Breast epithelium (tissue), 4 donors: ENCODE measurements at places on chromosomes 6 and 20. TPM values are rescaled to one million over a fixed set of nuclear protein-coding genes. Genes with fewer than 3 reads are reported as not detected.
A peak's percentile ranks its signal among the peaks of the same experiment; 100 is the strongest.

The MCCD1 gene
- not detected for total RNA-seq

DNA sequence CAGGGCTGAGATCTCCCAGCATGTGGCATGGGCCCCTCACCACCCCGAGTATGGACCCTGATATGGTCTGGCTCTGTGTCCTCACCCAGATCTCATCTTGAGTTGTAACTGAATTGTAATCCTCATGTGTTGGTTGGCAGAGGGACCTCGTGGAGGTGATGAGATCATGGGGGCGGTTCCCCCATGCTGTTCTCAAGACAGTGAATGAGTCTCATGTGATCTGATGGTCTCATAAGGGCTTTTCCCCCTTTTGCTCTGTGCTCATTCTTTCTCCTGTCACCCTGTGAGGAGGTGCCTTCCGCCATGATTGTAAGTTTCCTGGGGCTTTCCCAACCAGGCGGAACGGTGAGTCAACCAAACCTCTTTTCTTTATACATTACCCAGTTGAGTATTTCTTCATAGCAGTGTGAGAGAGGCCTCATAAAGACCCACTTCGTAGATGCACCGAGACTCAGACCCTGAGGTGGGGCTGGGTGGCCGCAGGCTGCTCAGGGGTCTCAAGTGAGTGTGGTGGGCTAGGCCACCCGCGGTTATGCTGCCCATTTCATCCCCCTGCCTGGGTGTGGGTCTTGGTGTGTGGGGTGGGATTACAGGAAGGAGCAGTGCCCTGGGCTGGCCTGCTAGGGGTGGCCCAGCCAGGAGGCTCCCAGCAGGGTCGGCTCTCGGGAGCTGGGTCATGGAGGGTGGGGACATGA lies 26.2 kb upstream of the GATA5 start:
- no peak overlapping the region for H3K27ac ChIP-seq
- no peaks in the 10 kb centered on the region for H3K27me3 ChIP-seq
- H3K4me1 ChIP-seq, result no peaks in the 10 kb centered on the region
- H3K36me3 ChIP-seq, result no peaks in the 10 kb centered on the region
- H3K4me3 ChIP-seq, result no peak overlapping the region

DNA sequence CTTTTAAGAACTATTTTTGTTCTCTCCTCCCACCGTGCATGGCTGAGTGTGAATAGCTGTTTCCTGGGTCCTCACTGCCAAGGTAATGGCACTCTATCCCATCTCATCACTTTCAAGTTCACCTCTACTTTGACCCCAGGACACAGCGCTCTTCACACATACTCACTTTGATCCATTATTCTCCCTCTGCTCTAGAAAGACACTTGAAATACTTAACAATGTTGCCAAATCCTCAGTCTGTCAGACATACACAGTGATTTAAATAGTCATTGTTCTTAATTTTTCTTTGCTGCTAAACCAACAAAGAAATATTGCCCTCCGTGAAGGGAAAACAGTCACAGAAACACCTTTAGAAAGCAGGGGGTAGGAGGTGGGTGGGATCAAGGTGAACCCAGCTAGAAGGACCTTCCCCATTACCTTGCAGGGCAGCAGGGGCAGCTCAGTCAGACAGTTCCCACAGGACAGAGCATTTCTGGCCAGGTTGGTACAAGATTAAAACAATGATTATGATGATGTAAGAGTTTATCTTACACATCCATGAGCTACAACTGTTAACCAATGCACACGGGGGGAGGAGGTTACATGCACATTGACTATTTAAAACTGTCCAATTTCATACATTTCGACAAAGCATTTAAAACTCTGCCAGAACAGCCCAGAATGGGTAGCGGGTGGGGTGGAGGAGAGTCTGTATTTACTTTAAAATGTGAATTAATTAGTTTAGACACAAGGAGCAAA lies 2.4 kb downstream of the SLC22A23 start:
- H3K27me3 ChIP-seq, result no peaks in the 10 kb centered on the region
- no peak overlapping the region for H3K27ac ChIP-seq
- no peaks in the 10 kb centered on the region for H3K36me3 ChIP-seq
- no peak for DNase-seq
- H3K4me3 ChIP-seq, result peak overlapping the region; percentile 86

DNA sequence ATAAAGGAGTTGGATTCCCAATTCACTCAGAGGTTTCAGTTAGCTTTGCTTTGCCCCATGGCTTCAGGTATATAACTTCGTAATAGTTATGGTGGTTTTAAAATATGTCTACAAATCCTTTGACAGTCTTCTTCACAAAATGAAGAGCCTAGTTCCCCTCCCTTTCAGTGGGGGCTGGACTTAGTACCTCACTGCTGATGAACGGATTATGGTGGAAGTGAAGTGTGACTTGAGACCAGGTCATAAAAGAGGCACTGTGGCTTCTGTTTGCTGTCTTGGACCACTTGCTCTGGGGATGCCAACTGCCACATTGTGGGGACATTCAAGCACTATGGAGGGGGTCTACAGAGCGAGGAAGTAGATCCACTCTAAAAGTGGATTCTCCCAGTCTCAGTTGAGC lies 47.5 kb upstream of the NUP153 start:
- no peak overlapping the region for H3K27ac ChIP-seq
- H3K4me1 ChIP-seq, result no peaks in the 10 kb centered on the region
- H3K27me3 ChIP-seq, result no peaks in the 10 kb centered on the region
- DNase-seq, result no peak

DNA sequence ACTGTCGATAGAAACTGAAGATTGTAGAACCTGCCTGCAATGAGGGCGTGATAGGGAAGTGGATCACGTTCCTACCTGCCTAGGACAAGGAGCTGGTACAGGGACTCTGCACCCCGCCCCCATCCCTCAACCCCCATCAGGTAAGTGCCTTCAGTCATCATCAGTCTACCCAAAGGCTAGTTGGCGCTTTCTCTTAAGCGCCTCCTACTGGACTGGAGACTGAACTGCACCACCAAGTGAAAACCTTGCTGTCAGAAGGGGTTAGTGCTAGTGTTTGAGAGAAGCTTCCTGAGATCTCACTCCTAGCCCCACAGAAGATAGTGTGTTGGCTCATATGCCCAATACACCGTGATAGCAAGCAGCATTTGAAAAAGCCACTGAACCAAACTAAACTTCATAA lies 706.5 kb upstream of the MAN1A1 start:
- no peak overlapping the region for H3K4me3 ChIP-seq
- no peak overlapping the region for H3K27ac ChIP-seq
- no peaks in the 10 kb centered on the region for H3K4me1 ChIP-seq
- H3K36me3 ChIP-seq, result no peaks in the 10 kb centered on the region
- DNase-seq, result no peak

DNA sequence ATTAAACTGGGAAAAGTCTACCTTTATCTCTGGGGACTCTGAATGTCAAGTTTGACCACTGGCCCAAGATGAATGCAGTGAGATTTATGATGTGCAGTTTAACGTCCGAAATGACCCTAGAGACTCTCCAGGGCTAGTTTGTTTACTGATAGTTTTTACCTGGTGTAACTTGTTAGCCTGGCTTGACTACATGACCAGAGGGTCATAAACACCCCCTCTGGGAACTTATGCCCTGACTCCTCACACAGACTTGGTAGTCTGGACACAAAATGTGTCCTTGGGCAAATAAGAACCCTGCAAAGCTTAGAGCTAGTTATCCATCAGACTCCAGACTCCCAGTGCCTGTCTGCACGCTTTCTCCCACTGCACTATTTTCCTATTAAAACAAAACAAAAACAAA lies 606.5 kb downstream of the HACE1 start:
- H3K27me3 ChIP-seq, result no peaks in the 10 kb centered on the region
- H3K4me3 ChIP-seq, result no peak overlapping the region
- H3K36me3 ChIP-seq, result no peaks in the 10 kb centered on the region
- DNase-seq, result no peak

DNA sequence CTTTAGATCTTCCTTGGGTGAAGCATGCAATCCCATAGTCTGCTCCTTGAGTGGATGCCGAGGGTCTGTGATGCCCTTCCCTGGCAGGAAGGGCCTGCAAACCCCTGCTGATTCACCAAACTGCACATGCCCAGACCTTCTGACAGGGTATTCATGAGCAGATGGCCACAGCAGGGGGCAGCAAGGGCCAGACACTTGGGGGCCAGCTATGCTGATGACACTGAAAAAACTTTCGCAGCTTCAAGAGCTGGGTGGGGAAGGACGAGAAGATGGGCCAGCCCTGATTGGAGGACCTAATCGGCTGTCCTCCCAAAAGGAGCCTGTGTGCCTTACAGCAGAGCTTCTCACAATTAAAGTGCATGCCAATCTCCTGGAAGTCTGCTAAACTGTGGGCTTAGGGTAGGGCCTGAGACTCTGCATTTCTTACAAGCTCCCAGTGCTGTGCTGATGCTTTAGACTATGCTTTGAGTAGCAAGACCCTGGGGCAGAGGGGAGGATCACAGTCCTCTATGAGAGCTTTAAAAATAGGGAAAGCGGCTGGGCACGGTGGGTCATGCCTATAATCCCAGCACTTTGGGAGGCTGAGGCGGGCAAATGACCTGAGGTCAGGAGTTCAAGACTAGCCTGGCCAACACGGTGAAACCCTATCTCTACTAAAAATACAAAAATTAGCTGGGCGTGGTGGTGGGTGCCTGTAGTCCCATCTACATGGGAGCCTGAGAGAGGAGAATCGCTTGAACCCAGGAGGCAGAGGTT lies 15.2 kb upstream of the GDAP1L1 start:
- H3K27me3 ChIP-seq, result no peaks in the 10 kb centered on the region
- DNase-seq, result no peak
- no peak overlapping the region for H3K4me3 ChIP-seq
- no peaks in the 10 kb centered on the region for H3K4me1 ChIP-seq
- no peak overlapping the region for H3K27ac ChIP-seq
- H3K36me3 ChIP-seq, result no peaks in the 10 kb centered on the region

DNA sequence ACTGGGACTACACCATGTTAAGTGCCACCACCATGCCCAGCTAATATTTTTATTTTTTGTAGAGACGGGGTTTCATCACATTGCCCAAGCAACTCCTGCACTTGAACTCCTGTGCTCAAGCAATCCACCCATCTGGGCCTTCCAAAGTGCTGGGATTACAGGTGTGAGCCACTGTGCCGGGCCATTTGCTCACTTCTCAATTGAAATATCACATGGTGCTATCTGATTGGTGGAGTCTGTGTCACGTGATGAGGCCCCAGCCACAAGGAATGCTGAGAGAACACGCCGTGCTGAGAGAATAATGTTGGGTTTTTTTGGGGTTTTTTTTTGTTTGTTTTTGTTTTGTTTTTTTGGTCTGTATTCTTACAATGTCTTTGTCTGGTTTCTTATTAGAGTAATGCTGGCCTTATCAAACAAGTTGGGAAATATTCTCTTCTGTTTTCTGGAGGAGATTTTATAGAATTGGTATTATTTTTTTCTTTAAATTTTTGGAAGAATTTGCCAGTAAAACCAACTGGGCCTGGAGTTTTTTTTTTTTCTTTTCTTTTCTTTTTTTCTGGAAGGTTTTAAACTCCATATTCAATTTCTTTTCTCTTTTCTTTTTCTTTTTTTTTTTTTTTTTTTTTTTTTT lies 183.2 kb upstream of the KCNG1 start:
- H3K36me3 ChIP-seq, result no peaks in the 10 kb centered on the region
- no peaks in the 10 kb centered on the region for H3K4me1 ChIP-seq
- DNase-seq, result no peak
- H3K4me3 ChIP-seq, result no peak overlapping the region
- no peaks in the 10 kb centered on the region for H3K27me3 ChIP-seq
